Effector CD8-positive, alpha-beta T cell (primary cell): ENCODE measurements at places on chromosomes 11 and 22.

DNA sequence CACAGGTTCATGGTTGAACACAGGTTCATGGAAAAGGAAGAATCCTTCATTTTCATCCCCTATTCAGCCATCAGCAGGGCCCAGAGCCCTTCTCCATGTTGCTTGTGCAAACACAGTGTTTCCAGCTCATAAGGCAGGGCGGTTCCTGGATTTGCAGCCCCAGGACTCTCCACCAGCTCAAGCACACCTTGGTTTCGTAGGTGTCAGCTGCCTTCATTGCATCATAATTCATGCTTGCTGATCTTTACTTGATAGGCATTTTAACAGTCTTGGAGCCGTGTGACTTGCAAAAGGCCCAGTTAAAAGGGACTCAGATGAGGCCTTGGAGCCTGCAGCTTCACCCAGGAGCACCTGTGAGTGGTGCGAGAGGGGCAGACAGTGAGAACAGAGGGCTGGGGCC is 318.1 kb upstream of the B3GAT1 start:
- no peak for DNase-seq

- DNase-seq: no peak
These were observed 3.5 kb upstream of the EEF1G start for GRCh38 chr11:62577046-62577714.

- no peak for DNase-seq
These were observed 119.7 kb upstream of the CD82 start for GRCh38 chr11:44445500-44446365.

GRCh38 chr22:30423301-30423958 is 2.1 kb upstream of the MTFP1 start:
- peak; percentile 33 for DNase-seq

- DNase-seq: no peak
These were observed 7.0 kb upstream of the RRM1 start for GRCh38 chr11:4087551-4087950.

GRCh38 chr11:10941414-10941813 is 83.6 kb upstream of the ZBED5 start:
- no peak for DNase-seq

- DNase-seq: no peak
These were observed 8.1 kb downstream of the PRR33 start for GRCh38 chr11:1883346-1884302.

DNA sequence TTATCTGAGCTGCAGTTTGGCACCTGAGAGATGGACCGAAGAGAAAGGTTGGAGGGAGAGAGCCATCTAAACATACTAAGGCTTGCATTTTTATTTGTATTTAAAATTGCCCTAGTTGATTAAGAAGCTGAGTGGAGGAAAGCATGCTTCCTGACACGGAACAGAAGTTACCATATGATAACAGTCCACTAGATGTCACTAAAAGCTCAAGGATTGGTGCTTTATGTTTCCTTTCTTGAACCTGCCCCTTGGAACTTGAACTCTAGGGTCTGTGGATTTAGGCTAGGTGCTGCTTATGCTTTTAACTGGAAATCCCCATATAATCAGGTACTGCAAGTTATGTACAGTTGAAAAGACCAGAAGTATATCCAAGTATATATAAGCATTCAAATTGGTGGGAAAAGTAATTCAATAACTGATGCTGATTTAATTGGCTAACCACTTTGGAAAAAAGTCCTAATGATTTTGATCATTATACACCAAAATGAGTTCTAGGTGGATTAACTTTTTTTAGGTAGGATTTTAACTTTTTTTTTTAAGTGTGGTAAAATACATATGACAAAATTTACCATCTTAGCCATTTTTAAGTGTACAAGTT is 9.5 kb downstream of the RBMXL2 start:
- no peak for DNase-seq

- no peak for DNase-seq
These were observed 15.9 kb upstream of the NFRKB start for GRCh38 chr11:129911298-129911697.

- DNase-seq: no peak
These were observed 4.6 kb upstream of the SYNGR1 start for GRCh38 chr22:39345231-39345630.

GRCh38 chr22:22196018-22196533 is 48.5 kb upstream of the VPREB1 start:
- DNase-seq: no peak

DNA sequence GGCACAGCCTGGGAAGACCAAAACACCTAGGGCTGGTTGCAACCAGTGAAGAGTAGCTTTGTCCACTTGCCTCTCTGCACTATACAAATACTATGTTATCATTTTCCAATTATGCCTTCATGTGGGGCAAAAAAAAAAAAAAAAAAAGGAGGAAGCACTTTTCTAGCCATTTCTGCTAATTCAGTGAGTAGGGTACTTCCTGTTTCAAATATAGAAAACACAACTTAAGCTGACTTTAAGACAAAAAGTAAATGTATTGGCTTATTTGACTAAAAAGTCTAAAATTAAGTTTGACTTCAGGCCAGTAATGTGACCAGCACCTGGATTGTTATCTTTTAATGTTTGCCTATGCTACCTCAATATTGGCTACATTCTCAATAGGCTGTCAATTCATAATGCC is 15.3 kb downstream of the CCDC73 start:
- no peak for DNase-seq

DNA sequence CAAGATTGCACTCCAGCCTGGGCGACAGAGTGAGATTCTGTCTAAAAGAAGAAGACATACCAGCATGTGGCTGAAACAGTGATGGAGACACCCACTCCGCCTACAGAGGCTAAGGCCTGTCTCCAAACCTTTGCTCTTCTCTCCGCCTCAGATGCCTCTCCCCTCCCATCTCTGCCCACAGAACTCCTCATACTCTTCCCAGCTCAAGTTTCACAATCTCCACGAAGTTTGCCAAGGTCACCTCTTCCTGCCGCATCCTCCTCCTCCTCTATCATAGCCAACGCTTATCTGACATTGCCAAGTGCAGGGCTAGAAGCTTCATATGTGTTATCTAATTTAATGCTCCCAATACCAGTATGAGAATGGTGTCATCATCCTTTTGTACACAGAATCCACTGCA is 25.9 kb upstream of the FBLN1 start:
- DNase-seq: no peak

DNA sequence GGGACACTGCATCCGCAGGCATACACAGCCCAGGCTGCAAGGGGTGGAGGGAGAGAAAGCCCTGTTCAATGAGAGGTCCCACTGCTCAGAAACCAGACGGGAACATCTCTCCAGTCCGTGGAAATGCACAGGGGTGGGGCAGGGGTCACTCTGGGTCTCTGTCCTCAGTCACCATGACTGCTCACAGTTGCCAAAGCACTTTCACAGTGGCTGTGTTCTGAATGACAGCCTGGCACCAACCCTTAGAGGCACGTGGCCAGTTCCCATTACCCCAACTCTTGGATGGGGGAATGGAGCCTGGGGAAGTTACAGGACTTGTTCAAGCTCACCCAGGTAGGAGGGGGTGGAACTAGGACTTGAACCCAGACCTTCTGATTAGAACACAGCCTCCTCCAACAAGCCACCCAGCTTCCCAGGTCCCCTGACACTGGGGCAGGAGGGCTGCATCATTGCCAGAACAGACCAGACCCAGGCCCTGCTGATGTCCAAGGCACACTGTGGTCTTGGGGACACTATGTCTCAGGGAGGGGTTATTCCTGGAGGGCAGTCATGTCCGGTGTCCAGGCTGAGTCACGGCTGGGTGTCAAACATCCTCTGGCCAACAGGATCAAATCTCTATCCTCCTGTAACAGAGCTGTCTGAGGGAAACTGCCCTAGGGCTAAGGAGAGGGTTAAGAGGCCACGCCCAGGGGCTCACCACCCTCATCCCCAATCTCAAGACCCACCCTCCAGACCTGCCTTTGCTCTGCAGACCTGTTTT is 8.2 kb downstream of the ZNF70 start:
- no peak for DNase-seq
